ENCODE measurements at places on chromosomes 12 and 14.
A peak's percentile ranks its signal among the peaks of the same experiment; 100 is the strongest.

DNA sequence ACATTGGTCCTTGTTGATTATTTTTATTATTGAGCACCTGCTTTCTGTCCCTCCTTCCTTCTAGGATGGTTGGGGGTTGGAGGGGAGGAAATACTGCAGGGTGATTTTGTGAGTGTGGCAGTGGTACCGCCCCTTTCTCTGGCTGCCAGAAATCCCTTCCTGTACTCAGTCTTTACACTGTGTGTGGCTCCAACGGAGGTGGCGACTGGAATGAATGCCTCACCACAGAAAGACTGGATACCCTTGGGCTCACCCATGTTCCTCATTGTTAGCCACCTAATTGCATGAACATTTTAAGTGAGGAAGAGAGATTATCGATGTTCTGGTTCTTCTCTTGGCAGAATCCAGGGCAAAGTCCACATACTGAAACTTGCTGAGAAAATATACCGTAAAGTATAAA is 272.0 kb upstream of the E2F7 start:
- DNase-seq, result no peak

DNA sequence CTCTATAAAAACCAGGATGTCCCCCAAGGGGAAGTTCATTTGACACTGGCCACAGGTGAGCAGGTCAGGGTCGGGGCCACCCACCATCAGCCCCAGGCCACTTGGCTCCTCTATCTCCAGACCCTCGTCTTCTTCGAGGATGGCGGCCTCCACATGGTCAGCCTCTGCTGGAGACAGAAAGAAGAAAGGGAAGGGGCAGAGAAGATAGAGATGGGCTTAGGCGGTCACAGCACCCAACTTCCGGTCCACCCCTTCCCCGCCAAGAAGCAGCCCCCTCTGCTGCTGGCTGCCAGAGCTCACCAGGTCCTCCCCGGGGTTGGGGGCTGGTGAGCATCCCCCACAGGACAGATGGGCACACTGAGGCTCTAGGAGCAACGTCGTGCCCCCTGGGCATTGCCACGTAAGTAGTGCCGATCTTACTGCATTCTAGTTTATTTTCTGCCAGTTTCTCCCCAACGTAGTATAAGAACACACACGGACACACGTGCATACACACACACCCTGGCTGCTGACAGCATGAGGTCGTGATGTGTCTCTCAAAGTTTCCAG is 14.2 kb downstream of the BCL11B start:
- DNase-seq, result no peak

DNA sequence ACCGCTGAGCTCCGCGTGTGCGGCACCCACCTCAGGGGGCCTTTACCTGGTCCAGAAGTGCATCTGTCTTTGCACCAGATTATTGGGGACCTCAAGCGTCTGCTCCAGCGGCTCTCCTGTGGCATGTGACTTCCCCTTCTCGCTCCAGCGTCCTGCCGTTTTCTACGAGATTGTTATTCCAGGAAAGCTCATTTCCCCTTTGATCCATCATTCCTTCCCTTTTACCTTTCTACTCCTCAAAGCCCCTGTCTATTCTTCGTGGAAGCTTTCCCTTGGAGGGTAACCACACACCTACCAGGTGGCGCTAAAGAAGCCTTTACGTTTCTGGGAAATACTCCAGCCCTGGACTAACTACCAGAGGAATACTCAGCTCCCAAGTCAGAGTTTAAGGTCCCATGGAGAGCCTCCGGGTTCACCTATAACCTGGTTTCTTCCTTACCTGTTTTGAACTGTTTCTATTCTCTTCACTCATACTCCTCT is 1.5 kb downstream of the FKBP4 start:
- DNase-seq, result no peak

- DNase-seq, result no peak
Measured at GRCh38 chr14:91901449-91902226, 34.3 kb upstream of the TC2N start.

GRCh38 chr12:117850048-117850447 is 118.7 kb downstream of the KSR2 start:
- no peak for DNase-seq

DNA sequence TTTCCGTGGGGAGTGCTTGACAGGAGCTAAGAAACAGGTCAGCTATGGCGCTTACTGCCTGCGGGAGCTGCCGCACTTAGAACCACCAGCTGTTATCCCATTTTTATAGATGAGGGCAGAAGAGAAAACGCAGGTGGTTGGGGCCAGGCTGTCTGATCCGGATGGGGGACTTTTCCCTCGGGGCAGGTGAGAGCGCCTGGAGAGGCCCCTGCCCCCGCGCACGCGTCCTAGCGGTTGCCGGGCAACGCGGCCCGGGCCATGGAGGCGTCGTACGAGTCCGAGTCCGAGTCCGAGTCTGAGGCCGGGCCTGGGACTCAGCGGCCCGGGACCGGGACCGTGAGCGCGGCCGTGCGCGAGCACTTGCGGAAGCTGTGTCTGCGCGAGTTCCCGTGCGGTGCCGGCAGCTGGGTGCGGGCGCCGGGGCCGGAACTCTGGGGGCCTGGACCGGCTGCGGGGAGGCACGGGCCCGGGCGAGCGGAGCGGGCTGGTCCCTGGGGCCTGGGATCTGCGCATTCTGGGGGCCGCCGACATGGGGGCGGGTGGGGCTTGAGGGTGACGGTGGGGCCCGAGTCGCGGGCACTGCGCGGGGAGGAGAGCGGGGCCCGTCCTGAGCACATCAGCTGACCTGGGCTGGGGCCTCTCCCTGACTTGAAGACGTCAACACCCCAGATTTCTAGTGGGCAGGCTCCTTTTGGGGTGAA is at the start of gene LRRC43:
Gene LRRC43 (plus strand): TSS at position 237 of the 701 bp plus-strand sequence. CDS start 22 bp downstream, at position 259.
- DNase-seq, result no peak

DNA sequence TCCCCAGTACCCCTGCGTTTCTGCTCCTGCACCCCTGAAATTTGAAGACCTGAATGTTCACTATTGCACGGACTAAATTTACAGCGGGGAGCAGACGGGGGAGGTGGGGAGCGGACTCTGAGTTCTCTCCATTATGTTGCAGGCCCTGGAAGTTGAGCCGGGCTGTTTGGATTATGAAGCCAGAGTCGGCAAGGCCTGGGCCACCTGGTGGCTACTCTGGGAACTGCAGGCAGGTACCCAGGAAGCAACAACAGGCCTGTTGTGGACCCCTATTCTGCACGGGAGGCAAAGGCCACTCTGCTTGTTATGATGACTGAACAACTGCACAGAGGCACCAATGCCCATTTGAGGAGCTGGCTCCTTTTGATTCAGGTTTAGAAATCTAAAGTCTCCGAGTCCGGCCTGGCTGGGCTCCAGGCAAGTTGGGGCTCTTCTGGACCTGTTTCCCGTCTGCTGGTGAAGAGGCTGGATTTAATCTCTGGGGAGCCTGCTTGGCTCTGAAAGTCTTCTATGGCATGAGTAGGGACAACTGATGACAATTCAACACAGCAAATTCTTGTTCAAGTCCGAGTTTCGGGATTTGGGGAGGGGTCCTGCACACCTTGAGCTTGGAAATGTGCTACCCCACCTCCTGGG is 34.1 kb upstream of the FAM181A start:
- DNase-seq, result peak; percentile 58
